Colonic mucosa (tissue), 4 donors: ENCODE measurements at places on chromosomes 4 and X.

- no peak for DNase-seq
Measured at GRCh38 chrX:86806786-86807185, 658.5 kb downstream of the DACH2 start.

- no peak for DNase-seq
Measured at GRCh38 chr4:53541577-53542206, 49.6 kb downstream of the LNX1 start.

- no peak for DNase-seq
Measured at GRCh38 chrX:10286195-10286594, 129.4 kb downstream of the CLCN4 start.

DNA sequence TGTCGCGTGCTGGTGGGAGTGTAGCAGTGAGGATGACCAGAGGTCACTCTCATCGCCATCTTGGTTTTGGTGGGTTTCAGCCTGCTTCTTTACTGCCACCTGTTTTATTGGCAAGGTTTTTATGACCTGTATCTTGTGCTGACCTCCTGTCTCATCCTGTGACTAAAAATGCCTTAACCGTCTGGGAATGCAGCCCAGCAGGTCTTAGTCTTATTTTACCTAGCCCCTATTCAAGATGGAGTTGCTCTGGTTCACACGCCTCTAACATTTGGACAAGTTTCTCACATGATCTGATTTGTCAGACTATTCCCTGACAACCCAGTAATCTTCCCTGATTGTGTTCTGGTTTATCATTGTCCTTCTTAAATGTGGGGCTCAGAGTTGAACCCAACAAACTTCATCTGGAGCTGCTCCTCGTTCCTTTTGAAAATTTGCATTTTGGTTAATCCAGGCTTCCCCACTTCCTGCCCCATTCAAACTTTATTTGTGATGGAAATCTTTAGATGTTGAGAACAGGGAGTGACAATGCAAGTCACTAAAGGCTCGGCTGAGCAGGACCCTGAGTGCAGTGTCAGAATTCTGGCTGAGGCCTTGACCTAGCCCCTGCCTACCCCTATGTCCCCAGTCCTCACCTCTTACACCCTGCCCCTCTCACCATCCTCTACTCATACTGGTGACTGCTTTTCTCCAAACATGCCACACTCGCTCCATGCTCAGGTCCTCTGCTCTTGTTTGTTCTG, 226.8 kb downstream of the STIM2 start:
- no peak for DNase-seq

DNA sequence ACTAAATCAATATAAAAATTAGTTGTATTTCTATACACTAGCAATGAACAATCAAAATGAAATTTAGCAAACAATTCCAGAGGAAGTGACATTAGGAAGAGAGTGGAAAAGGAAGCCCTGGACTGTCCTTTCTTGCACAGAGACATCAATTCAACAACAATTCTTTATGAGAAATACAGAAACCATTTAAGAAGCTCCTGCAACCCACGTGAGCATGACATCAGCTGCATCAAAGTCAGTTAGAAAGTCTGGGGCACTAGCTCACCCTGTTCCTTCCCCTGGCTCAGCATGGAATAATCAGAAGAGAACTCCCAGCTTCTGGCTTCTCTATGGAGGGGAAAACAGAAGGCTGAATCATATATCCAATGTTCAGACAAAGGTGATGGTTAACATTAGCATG, 48.6 kb upstream of the STARD8 start:
- no peak for DNase-seq

DNA sequence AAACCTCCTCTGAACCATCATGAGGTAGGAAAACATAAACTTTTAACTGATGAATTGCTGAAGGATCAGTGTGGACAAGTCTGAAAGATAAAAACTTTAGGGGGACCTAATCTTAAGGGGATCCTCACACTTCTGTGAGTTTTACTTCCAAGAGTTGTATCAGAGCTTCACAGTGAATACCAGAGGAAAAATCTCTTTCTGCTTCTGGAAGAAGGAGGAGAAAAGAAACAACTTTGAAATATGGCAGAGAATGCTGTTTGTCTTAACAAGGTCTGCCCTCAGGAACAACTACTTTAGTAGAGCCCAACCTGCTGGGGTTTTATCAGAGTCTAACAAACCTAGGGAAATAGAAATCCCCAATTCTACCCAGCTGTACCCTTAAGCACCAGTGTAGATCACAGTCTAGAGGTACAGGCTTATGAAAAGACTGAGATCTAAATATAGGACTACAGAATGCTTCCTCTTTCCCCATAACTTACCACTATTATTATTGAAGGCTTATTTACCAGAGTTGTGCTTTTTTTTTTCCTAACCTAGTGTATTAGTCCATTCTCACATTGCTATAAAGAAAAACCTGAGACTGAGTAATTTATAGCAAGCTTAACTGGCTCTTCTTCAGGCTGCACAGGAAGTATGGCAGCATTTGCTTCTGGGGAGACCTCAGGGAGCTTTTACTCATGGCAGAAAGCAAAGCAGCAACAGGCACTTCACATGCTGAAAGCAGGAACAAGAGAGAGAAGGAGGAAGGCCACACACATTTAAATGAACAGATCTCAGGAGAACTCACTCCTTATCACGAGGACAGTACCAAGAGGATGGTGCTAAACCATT, 167.9 kb downstream of the CAMK2D start:
- DNase-seq = no peak

DNA sequence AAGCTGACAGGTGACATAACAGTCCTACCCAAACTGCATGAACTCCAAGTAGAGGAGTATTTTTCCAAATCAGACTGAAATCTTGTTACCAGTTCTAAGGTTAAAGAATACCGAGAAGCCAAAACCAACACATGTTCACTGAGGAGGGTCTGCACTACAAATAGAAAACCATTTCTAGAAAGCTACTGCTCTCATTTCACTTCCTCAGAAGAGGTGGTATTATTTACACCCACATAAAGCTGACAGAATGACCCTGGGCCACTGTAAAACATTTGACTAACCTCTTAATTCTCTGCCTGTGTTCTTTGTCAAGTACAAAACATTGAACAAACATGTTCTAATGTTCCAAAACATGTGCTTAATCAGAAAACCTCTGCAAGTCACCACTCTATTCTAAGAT, 95.8 kb downstream of the IQCM start:
- DNase-seq = no peak

GRCh38 chr4:141614878-141615586, 21.4 kb upstream of the IL15 start:
- DNase-seq = no peak

DNA sequence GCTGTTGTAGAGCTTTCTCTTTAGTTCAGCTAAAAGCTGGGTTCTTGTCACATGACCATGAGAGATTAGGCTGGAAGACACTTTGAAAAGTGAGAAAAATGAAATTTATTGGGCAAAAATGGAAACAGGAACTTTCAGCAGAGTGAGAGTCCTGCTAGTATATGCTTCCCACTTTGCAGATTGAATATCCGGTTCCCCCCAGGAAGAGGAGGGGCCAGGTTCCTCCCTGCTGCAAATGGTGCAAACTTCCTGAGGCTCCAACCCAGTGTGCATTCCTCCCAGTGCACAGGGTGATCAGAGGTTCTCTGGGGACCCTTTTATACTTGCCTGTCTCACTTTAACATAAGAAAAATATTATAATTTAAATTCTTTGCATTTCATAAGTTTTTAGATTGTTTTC, 119.9 kb upstream of the SPIN4 start:
- DNase-seq = no peak

DNA sequence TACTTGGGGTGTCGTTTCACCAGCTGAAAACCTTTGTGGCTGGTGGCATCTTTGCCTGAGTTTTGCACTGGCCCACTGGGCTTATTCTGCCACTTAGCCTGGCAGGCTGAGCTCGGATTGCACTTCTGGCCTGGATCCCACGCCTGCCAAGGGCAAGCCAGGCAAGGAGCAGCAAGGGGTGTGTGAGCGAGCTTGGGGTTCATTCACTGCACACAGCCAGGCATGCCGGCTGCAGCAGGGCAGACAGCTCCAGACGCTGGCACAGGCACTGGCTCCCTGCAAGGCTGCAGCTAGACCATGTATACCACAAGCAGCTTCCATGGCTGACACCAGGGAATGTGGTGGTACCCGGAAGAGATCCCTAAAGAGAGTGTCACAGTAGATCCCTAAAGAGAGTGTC, 476.3 kb downstream of the EPHA5 start:
- DNase-seq = no peak

- DNase-seq = no peak
Measured at GRCh38 chr4:142743121-142743825, 102.8 kb downstream of the INPP4B start.

- peak; percentile 58 for DNase-seq
Measured at GRCh38 chrX:119692191-119693039, 553 bp downstream of the SEPTIN6 start.

DNA sequence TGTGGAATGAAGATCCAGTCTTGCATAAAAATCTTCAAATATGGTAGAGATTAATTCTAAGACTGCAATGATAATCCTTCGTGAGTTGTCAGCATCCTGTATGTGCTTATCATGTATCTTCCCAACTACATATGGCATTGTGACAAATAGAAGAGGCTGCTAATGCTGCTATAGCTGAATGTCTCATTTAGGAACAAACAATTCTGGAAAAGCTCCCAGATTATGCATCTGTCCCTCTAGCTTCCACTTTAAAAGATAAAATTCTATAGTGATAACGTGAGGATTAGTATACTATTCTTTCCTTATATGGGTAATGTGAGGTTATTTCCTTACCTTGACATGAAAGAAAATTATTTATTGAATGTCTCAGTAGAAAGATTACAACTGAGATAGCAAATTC, 930.9 kb downstream of the DMD start:
- DNase-seq = no peak

DNA sequence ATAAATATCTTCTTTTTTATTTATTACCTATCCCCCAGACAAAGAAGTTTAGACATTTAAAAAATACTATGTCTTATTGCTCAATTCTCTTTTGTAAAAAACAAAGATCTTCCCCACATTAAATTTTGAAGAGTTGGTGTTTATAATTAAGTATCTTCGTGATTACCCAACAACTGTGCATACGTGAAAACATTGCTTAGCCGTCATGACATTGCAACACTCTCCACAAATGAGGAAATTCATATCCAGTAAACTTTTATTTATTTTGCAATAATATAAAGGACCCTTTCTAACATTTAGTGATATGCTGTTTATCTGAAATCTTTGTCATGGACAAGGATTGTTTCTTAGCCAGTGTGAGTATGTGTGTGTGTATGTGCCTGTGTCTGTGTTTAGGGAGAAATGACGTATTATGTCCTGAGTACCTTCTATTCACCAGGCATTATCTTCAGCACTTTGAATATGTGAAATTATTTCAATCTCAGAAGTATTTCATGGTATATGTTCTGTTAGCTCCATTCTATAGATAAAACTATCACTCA, 26.1 kb upstream of the EREG start:
- no peak for DNase-seq
